ENCODE measurements at places on chromosomes 2 and 18.

- no peak for DNase-seq
Observed at GRCh38 chr2:178892751-178893625, 85.8 kb upstream of the TTN start.

DNA sequence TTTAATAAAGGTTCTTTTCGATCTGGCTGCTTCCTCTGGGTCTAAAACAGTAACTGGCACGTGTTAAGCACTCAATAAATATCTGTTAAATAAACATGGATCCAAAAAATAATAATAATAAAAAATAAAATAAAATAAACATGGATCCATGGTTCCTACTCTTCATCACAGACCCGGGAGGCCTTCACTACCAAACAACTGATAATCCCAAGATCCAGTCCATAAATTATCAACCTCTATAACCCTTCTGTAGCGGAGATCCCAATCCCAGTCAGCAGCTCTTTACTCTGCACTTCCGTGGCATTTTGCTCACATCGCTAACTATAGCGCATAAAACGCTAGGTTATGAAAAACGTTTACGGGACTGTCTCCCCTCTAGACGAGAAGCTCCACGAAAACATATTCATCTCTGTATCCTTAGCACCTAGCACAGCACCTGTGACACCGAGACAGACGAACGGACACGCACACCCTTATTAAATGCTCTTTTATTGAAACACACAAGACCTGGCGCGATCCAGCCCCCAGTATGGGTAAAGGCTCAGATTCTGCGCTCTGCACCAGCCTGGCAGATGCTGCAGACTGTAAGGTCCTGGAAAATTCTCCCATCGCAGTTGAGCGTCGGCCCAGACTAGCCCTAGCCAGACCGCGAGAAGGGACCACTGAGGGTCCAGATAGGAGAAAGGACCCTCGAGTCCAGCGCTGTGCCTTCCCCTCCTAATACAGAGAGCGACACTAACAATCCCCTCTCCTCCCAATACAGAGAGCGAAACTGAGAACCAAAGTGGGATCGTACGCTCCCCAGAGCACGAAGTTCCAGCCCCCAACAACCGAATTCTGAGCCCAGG is 770 bp downstream of the NBAS start:
- no peak for DNase-seq

DNA sequence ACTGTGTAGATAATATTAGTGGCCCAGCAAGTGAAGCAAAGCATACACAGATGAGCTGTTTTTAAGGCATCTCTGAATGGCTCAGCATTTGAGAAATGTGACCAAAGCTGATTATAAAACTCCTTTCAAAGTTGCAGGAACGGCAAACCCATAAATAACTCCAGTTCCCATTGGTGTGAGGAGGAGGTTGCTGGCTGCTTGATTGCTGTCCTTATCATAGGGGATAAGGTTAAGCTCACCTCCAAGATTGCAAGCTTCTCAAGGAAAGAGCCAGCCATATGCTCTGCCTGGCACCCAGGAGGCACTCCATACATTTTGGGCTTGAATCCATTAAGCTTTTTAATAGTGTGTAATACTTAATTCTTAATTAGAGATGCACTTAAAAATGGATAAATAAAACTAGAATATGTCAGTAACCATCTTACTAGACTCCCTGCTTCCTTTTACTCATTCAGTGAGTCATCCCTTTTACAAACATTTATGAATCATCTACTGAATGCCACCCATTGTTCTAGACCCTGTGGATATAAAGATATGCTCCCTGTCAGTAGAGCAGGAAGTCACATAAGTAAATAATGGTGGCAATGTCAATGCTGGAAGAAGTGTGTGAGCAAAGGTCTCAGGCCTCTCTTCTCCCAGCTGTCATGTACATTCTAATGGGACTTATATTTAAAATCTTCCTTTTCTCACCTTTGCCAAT is 99.3 kb downstream of the SPATS2L start:
- DNase-seq = peak; percentile 5

DNA sequence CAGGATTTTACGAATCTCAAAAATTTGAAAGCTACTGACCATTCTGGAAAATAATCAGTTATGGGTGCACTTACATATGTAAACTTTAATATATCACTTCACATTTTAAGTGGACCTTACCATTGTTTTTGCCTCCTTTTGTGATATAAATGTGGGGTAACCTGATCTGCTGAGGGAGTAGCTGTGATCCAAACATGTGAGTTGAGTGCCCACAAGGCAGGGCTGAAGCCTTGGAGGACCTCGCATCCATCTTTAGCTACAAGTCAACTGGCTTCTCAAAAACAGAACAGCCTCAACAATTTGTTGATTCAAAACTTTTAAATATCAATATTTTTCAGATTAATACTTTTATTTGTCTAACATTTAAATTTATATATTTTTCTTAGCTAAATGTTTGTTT is 178.2 kb downstream of the PLCL1 start:
- DNase-seq = no peak

DNA sequence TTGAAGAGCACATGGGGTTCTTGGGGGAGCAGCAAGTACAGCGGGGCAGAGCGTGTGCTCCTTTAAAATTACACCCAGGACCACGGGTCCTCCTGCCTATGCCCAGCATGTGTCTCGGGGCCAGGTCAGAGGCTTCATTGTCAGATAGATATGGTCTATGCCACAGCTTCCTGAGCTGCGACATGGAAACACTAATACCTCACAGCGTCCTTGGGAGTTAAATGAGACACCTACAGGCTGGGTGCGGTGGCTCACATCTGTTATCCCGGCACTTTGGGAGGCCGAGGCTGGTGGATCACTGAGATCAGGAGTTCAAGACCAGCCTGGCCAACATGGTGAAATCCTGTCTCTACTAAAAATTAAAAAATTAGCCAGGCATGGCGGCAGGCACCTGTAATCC is 110.8 kb upstream of the ATL2 start:
- DNase-seq = no peak

- DNase-seq = no peak
Observed at GRCh38 chr2:226552571-226553285, 246.9 kb downstream of the IRS1 start.

DNA sequence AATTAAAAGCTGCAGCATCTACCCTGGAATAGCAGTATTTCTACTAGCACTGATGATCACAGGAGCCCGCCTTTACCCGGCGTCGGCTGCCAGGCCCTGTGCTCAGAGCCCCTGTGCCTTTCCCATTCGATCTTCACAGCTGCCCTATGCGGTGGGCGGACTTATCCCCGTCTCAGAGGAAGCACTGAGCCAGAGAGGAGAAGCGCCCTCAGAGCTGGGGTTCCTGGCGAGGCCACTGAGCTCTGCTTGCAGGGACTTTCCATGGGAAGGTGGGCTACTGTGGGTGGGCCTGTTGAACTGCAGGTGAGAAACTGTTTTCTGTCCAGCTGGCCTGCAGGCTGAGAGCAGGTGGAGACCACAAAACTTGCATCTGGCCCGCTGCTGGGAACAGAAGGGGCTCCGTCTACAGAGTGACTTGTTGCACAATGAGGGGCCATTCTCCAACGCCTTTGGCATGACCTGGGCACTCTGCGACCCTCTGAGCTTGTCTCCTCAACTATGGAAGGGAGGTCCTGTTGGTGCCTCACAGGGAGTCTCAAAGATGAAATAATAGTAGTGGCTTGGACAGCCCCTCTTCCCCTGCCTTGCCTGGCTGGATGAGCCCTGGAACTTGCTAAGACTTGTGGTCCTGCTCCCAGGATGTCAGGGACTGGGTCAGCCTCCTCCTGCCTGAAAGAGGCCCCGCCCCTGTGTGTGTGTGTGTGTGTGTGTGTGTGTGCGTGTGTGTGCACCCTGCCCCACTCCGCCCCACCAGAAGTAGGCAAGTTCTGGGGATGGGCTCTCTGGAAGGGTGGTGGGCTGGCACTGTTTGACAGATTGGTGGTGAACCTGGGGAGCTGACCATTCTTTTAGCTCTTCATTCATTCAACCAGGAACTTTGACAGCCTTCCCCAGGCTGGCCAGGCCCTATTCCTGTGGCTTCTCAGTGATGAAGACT is 32.7 kb downstream of the GLI2 start:
- DNase-seq = no peak

Data from CD4-positive, alpha-beta T cell treated with Interleukin-6 at 100 ng/mL for 8 hours (primary cell).